Suppressor macrophage treated with lipopolysaccharide for 4 hours (primary cell): ENCODE measurements at places on chromosomes 2 and 18.
A peak's percentile ranks its signal among the peaks of the same experiment; 100 is the strongest.

- DNase-seq, result no peak
These were observed 912 bp upstream of the LAPTM4A start for GRCh38 chr2:20052229-20052851.

- DNase-seq, result no peak
These were observed 309.9 kb upstream of the RAB12 start for GRCh38 chr18:8299054-8299980.

- DNase-seq, result no peak
These were observed 7.6 kb upstream of the BOK start for GRCh38 chr2:241550616-241551580.

DNA sequence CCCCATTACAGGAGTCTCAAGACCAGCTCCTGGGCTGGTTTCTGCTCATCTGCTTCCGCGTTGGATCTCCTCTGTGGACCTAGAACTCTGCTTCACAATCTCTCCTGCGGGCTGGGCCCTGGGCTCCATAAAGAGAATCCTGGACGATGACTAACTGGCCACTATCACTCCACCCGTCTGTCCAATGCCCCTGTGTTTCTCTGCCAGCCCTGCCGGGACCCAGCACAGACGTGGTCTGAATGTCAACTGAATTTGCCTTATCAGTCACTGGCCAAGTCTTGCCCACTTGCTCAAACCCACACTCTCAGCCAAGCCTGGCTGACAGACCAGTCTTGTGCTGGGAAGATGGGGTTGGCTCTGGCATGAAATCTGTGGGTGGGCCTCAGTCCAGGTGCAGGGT lies 17.4 kb downstream of the KIF3C start:
- no peak for DNase-seq

DNA sequence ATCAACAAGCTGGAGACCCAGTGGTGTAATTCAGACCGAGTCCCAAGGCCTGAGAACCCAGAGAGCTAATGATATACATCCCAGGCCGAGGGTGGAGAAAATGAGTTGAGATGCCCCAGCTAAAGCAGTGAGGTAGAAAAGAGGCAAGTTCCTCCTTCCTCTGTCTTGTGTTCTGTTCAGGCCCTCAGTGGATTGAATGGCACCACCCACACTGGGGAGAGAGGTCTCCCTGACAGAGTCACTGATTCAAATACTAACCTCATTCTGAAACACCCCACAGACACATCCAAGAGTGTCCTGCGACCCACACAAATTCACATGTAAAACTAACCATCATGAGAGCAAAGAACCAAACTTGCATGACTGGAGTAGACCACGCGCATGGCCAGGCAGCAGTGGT lies 215.3 kb downstream of the ANAPC1 start:
- peak; percentile 34 for DNase-seq

GRCh38 chr18:34650121-34650545 lies 60.0 kb upstream of the DTNA start:
- no peak for DNase-seq

DNA sequence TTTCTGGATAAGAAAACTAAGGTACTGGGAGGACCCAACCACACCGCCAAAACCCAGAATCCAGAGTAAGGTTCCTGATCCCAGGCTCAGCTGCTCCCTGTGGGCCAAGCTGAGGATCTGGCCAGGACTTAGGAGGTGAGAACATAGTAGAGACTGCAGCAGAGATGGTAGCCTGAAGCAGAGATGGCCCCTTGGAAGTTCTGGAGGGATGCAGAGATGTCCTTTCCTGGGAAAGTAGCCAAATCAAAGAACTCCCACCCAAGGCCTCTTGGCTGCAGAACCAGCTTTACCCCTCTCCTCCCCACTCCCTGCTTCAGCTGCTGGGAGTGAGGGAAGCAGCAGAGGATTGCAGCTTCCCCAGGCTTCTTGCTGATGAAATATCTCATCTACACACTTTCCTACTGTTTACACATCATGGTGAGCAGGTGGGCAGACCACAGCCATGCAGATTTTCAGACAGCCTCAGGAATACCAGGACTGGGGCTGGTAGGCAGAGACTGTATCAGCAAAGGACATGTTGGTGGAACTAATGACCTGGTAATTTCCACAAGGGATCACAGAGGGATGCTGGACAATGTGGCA lies 32.7 kb downstream of the TMEM17 start:
- no peak for DNase-seq

DNA sequence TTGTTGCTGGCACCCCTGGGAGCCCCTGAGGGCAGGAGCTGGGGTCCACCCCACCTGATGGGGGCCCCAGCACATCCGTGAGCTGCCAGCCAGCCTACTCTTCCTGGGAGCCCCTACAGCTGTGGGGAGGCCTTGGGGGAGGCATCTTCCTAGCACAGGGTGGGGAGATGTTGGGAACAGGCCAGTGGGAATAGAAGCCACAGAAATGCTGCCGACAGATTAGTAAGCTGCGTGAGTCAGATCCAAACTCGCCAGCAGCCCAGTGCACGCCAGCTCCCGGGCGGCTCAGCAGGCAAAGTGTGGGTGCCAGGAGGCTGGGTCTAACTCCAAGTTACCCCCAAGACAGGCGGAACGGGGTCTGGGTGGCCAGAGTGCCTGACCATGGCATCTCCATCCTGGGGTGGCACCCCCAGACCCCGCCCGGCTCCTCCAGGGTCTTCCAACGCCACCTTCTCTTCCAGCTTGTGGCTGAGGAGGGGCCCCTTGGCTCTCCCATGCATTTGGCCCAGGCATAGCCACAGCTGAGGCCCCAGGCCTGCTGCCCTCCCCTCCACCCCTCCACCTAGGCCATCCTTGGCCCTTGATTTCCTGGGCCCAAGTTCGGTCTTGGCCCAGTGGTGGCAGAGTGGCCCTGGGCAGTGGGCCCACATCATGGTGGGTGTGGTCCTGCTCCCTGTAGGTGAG lies 15.3 kb downstream of the CROCC2 start:
- DNase-seq, result no peak

DNA sequence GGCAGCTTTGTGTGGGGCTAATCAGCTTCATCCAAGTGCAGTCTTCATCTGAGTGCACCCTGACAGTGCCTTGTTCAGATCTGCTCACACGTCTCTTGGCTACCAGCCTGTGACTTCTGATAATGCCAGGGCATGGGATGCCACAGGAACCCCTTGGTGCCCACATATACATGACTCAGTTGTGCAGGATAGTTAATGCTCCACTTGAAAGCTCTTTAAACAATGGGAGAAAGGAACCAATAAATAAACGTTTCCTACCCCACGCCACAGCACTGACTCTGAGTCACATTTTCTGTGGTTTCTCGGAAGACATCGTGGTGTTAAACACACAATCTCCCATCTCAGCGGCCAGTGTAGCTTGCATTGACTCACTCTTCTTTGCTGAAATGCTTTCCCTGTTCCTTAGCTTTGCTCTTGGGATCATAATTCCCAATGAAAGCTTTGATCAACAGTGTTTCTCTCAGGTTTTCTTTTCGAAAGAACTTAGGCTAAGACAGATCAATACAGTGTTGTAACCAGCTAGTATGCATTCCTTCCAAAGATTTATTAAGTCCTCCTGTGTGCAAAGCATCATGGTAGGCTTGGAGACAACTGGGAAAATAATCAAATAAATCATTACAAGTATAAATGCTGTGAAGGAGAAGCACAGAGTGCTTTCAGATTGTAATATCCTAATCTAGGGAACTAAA lies 142.0 kb downstream of the COPS8 start:
- DNase-seq, result peak; percentile 57

DNA sequence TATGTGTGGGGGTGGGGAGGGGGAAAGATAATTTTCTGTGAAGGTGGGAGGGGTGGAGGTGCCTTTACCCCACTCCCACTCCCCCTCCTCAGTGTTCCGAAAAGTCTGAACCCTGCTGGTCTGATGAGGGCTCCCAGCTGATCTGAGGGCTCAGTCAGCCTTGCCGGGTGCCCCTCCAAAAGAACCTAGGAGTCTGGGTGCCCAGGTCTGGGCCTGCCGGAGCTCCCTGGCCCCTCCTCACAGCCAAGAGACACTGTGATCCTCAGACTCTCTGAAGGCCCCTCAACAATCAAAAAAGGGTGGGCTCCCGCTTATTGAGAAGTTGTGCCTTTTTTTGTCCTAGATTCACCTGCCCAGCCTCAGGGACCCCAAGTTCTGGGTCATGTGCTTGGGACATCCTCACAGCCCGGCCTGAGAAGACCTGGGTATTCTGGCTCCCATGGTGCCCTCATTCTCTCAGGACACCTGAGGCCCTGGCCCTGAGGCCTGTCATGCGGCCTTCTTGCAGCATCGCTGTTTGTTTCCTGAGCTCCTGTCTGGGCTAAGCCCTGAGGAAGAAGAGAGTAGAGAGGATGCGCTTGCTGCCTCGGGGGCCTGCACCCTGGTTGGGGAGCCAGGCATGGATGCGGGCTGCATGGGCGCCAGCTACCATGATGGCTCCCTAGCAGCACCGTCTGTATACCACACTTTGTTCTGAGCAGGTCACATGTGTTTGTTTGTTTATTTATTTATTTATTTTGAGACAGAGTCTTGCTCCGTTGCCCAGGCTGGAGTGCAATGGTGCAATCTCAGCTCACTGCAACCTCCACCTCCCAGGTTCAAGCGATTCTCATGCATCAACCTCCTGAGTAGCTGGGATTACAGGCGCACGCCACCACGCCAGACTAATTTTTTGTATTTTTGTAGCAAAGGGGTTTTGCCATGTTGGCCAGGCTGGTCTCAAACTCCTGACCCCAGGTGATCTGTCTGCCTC lies 44.0 kb downstream of the SDC1 start:
- no peak for DNase-seq

- DNase-seq, result no peak
These were observed 41.6 kb downstream of the TDRD15 start for GRCh38 chr2:21165350-21165749.

GRCh38 chr18:25423267-25423666 lies 71.3 kb upstream of the ZNF521 start:
- no peak for DNase-seq

DNA sequence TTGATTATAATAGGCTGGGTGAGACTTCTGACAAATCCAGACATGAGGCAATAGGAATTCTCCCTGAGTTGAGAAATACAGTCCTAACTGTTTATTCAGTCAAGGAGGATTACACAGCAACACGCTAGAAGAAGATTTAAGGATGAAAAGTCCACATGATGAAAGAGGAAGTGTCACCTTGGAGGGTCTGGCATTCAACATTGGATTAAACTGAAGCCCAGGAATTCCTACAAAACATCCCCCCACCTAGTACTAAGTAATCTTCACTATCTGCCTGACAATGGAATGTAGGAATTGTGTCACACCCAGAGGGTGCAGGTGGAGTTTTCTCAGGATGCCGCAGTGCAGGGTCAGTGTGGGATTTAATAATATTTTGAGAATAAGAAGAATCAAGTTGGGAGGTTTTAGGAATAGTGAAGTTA lies 142.4 kb downstream of the SOCS6 start:
- DNase-seq, result no peak

DNA sequence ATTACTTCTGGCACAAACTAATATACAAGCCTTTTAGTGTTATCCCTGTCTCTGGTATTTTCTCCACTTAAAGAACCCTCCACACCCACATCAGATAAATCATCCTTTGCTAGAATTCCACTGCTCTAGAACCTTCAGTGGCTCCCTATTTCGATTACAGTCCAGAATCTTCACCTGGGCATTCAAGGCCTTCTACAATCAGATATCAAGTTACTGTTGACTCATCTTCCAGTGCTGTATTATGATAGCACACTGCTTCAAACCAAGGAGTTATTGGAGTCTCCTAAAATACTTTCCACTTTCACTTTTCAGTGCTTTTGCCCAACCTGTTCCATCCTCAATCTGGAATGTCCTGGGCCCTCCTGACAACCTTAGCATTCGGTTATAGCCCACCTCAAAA lies 3.4 kb downstream of the CGREF1 start:
- DNase-seq, result no peak

DNA sequence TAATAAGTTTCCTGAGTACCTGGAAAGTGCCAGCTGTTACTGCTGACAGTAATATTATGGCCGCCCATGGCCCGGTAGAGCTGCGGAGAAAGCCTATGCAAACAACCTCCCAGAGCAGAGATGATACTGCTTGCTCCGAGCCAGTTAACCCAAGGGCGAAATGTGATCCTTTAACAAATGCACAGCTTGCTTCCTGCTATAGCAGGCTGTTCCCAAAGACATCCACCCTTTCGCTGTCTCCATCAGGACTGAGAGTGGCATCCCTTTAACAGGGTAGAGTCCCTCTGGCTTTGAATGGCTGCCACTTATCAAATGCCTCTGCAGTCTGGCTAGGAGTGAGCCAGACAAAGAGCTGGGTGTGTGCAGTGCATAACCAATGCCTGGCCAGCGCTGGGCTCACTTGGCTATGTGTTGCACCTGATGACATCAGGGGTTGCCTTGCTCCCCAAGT lies 69.7 kb upstream of the DAPL1 start:
- no peak for DNase-seq

- DNase-seq, result no peak
These were observed 122.9 kb downstream of the ZNF521 start for GRCh38 chr18:25229081-25229480.

DNA sequence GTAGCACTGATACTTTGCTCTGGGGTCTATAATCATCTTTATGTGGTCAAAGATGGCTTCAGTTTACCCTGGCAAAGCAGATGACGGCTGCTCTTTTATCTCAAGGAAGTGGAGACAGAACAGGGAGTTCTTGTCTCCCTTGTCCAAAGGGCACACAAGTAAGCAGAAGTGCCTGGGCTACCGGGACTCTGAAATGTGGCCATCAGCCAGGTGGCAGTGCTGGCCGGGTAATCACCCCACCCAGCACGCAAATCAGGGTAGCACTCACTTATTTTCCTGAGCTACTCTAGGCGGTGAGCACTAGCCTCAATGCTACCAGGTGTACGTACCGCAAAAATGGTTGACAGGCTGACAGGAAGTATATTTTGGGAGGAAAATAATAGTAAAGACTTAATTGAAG lies 119.7 kb upstream of the ETAA1 start:
- DNase-seq, result no peak

- no peak for DNase-seq
These were observed 1.9 kb downstream of the MEX3C start for GRCh38 chr18:51195451-51196117.

- peak; percentile 60 for DNase-seq
These were observed at the start of gene SH3RF3 for GRCh38 chr2:109128616-109129355. Gene SH3RF3, plus strand, starts transcription at chr2:109129205.

DNA sequence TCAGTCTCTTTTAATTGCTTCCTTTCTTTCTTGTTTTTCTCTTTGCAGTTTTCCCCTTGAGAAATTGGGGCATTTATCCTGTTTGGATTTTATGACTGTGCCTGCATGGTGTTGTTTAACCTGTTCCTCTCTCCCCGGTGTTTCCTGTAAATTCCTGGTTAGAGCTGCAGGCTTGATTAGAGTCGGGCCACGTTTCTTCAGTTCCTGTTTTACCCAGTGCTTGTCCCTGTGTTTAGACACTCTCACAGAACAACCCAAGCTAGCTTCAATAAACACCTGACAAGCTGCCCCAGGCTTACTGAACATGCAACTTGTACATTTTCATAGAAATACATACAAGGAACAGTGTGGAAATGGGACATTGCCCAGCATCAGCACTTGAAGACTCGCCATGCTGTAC lies 53.9 kb downstream of the NGEF start:
- DNase-seq, result no peak

GRCh38 chr2:197079832-197080555 lies 153.5 kb upstream of the PGAP1 start:
- no peak for DNase-seq

GRCh38 chr2:80874374-80874773 lies 569.8 kb upstream of the LRRTM1 start:
- DNase-seq, result no peak
